Activated CD4-positive, alpha-beta T cell treated with anti-CD3 and anti-CD28 coated beads for 1 hour (primary cell): ENCODE measurements at places on chromosomes 7 and 10.

DNA sequence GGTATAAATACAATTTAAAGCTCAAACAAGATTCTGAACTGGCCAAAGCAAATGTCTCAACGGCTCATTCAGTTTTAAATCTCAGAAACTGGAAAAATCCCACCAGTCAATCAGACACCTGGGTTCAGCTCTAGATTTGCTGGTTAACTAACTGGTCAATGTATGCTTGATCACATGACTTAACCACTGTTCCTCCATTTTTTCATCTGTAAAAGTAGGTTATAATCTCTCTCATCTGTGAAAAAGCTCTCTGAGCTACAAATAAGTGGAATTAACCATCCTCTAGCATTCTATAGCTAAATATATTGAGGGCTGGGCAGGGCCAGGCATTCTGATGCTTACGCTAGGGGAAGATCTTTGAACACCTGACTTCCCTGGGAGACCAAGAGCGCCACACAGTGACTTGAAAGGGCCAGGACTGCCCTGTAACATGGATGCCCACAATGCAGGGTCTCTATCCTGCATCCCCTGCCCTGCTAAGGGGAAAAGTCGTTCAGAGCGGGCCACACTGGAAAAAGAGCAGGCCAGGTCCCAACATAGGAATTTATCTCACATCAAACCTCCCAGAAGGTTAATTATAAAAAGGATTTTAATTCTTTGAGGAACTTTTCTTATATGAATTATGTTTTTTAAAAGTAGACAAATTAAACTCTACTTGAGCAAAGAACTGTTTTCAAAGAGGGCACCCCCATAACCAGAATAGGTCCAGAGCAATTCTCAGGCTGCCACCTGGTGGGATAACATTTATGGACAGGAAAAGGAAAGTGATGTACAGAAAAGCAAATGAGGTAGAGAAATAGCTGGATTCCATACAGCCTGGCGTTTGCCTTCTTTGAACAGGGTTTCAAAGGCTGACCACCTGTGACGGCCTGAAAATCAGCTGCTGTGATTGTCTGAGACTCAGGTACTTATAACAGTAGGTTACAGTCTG lies 1.8 kb downstream of the RP9 start:
- no peak for DNase-seq

DNA sequence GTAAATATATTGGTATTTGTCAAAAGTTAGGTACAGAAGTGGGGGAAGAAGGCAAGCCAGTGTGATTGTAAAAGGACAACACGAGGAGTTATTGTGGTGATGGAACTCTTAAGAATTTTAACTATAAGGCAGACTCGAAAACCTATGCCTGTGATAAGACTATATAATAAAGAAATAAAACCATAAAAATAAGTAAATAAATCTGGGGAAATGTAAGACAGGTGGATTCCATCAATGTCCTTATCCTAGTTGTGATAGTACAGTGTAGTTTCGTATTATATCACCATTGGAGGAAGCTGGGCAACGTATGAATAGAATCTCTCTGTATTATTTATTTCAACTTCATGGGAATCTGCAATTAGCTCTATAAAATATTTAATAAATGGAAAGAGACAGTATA lies 395.7 kb downstream of the CDC14C start:
- DNase-seq = no peak

GRCh38 chr7:8511855-8512254 lies 78.4 kb downstream of the NXPH1 start:
- no peak for DNase-seq

DNA sequence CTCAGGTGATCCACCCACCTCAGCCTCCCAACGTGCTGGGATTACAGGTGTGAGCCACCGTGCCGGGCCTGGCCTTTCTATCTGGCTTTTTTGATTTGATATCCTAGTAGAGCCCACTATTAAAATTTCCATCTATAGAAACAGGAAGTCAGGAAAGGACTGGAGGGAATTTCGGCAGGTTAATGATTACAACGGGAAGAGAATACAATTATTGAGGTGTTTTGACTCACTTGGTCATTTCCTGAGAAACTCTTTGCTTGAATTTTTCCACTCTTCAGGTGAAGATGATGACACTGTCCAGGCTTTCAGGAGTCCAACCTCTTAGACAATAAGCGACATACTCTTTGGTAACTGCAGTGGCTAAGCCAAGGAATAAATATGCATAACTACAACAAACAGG lies 1.1 kb upstream of the MKLN1 start:
- DNase-seq = no peak

DNA sequence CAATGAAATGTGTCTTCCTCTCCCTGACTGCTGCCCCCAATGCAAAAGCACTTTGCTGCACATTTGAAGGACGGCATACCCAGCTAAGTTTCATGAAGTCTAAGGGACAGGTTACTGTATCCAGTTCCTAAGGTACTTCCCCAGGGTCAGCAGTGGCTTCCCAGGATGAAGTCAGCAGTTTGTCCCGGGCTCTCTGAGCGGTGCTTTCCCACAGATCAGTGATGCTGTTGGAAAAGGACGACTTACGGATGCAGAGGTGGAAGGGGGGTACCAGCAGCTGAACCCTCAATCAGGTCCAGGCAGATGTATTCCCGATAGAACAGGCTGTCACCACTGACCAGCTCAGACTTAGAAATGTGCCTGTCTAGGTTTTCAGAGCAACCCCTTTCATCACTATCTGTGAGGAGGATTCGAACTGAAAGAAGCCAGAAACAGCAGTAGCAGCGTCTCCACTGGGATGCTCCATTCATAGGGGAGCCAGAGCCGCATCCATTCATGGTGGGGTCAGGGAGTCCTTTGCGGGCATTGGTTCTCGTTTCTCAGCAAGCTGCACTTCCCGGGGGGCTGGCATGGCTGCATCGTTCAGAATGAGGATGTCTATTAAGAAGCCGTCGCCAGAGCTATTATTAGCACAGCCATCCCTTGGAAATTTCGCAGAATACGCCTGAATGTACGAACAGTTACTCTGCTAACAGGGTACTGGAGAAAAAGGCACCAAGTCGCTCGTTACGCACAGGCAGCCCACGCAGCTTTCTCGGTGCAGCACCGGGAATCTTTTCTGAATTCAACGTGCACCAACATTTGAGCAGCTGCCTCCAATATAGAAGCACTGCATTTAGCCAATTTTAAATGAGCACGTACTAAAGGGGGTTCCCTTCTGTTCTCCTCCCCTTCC lies 303.7 kb downstream of the PRPF18 start:
- no peak for DNase-seq

- DNase-seq = no peak
Measured at GRCh38 chr7:74612015-74612829, 45.3 kb upstream of the GTF2I start.

DNA sequence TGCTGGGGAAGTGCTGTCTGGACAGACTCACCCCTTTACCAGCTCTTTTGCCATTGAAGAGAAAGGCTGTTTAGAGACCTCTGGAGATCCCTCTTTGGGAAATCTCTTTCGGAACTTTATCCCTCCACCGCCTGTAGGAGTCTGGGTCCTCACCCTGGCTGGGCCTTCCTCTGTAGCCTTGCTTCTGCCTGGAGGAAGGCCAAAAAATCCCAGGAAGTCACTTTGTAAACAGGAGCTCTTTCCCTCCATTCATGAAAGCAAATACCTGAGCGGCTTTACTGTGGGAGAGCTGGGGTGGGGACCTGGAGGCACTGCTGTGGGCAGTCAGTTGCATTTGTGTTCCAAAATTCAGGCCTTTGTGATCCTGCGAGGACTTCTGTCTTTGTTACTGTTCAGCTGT lies 126.2 kb downstream of the KLF6 start:
- DNase-seq = no peak

DNA sequence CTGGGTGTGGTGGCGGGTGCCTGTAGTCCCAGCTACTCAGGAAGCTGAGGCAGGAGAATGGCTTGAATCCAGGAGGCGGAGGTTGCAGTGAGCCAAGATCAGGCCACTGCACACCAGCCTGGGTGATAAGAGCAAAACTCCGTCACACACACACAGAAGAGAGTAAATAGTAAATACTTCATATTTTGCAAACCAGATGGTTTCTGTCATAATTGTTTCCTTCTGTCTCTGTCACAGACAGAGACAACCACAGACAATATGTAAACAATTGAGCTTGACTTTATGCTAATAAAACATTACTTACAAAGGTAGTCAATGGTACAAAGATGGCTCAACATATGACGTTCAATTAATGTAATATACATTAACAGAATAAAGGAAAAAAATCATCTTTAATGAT lies 83.7 kb downstream of the JMJD1C start:
- no peak for DNase-seq

- DNase-seq = no peak
Measured at GRCh38 chr10:132861116-132861691, 75.3 kb upstream of the NKX6-2 start.

- DNase-seq = no peak
Measured at GRCh38 chr10:80590585-80591125, 53.0 kb downstream of the SH2D4B start.

DNA sequence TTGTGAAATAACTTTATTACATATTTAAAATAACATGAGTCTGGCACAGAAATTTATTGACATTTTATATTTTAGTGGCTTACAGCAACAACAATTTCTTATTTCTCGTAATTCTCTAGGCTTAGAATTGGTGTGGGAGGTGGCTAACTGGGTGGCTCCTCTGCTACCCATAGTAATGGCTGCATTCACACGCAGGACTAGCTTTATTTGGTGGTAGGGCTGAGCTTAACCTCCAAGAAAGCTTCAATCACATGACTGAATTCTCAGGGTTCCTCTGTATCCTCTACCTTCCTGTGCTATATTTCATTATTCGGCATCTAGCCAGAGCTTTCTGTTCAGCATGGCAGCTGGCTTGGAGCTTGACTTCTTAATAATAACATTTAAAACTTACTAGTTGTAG lies 138.8 kb downstream of the ZWINT start:
- DNase-seq = no peak

- no peak for DNase-seq
Measured at GRCh38 chr10:129952378-129953118, 11.5 kb downstream of the EBF3 start.

GRCh38 chr10:62025901-62026879 lies 124.7 kb downstream of the ARID5B start:
- no peak for DNase-seq

DNA sequence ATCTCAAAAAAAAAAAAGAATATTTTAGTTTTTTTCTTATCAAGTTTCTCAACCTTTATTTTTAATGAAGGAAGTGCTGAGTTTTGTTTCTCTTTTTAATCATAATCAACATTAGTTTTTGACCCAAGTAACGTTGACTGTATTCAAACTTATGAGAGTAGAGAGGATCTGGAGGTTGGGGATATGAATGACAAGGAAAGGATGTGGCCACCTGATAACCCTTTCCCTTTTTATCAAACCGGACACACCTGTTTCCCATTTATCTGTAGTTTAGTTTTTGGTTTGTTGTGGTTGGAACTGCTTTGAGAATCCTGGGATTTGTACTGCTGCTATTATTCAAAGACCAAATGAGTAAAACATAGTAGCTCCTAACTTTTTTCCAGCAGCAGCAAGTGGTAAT lies 38.6 kb downstream of the HACD1 start:
- DNase-seq = no peak

DNA sequence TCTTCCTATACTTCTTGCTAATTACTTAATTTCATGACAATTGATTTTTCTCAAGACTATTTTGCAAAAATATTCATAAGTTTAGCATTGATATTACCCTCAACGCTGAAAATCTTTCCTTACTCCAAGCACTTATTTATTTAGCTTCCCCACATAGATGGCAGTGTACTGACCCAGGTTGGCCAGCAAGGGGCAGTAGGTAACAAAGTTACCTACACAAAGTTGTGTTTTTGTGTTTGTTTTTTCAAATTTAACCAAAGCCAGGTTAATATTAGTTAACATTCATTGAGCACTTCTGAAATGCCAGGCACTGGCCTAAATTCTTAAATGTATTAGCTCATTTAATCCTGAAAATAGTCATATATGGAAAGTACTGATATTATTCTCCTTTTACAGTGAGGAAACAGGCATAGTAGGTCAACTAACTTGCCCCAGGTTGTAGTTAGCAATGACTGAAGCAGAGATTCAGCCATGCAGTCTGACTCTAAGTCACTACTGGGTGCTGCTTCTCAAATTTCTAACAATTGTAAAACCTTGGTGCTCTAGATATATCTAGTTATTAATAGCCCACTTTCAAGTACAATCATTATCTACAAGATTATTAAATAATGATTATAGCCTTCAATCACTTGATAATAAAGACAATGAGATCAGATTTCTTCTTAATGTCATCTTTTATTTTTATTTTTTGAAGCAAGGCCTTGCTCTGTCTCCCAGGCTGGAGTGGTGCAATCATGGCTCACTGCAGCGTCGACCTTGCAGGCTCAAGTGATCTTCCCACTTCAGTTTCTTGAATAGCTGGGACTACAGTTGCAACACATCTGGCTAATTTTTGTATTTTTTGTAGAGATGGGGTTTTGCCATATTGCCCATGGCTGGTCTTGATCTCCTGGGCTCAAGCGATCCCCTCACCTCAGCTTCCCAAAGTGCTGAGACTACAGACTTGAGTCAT lies 5.8 kb upstream of the GGCT start:
- DNase-seq = no peak

- DNase-seq = peak; percentile 88
Measured at GRCh38 chr10:96586419-96587263, at the start of gene TM9SF3. TSS of gene TM9SF3 (minus strand) at chr10:96587012. CDS start at chr10:96586835, 177 bp downstream.

DNA sequence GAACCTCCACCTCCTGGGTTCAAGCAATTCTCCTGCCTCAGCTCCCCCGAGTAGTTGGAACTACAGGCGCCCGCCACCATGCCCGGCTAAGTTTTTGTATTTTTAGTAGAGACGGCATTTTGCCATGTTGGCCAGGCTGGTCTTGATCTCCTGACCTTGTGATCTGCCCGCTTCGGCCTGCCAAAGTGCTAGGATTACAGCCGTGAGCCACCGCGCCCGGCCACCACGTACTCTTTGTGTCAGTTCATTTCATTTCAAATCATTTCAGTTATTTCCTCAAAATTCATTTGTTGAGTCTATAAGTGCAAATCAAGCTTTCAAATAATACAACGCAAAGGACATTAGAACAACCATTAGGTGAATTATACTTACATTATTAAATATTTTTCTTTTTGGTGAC lies 943.8 kb downstream of the TYW1 start:
- no peak for DNase-seq

GRCh38 chr7:138663725-138664710 lies 37.1 kb downstream of the SVOPL start:
- no peak for DNase-seq

- no peak for DNase-seq
Measured at GRCh38 chr10:14695847-14696480, 78.7 kb downstream of the FAM107B start.

DNA sequence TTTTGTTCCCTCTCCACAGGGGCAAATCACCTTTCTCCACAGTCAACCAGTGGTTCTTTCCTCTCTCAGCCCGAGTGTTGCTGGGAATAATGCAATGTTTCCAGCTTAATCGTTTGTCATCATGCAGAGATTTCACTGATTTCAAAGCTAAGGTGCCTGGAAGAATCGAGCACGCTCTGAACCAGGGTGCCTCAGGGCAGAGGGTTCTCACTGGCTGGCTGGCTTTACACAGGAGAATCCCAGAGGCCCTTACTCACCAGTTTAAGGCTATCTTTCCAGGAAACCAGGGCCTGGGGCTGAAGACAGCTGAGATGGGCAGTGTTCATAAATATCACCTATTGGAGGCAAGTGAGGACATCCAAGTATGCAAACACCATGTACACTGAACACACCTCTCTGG lies 21.8 kb downstream of the PLXNA4 start:
- no peak for DNase-seq

- no peak for DNase-seq
Measured at GRCh38 chr10:36462194-36462593, 663.2 kb upstream of the ANKRD30A start.
